Adrenal gland (tissue), 19 donors: ENCODE measurements at places on chromosomes 2 and 18.
A peak's percentile ranks its signal among the peaks of the same experiment; 100 is the strongest.

GRCh38 chr2:120226316-120226715 is 3.1 kb upstream of the TMEM185B start:
- DNase-seq, result no peak

GRCh38 chr18:12960395-12960794 is 12.6 kb downstream of the SEH1L start:
- DNase-seq, result no peak

DNA sequence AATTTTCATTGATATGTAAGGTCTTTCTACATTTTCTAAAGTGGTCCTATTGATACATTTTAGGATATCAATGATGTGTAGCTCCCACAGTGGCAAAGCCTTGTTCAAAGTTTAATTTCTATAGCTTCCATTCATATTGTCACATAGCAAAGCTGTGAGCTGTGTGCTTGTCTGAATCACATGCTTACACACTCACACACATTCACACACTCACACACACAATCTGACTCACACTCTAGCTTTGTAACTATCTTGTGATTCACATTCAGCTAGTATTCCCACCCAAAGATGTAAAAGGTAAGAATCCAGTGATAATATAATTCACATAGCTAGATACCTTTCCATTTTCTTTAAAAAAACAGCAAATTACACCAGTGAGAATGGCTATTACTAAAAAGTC is 58.7 kb downstream of the MAPRE2 start:
- no peak for DNase-seq

- no peak for DNase-seq
Measured at GRCh38 chr2:44972771-44973535, 31.5 kb downstream of the SIX3 start.

DNA sequence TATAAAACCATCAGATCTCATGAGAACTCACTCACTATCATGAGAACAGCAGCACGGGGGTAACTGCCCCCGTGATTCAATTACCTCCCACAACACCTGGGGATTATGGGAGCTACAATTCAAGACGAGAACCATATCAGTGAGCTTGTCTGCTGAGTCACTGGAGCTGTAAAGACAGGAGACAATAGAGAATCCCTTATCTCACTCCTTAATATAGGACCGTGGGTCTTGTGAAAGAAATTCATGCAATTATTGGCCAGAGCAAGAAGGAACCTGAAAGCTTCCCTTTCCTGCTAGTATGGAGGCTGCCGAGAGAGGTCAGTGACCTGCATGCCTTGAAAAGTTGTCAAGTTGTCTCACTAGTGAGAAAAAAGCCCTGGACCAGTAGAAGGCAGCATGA is 9.5 kb upstream of the TNFAIP6 start:
- no peak for DNase-seq

GRCh38 chr2:118130385-118130784 is 42.1 kb downstream of the INSIG2 start:
- no peak for DNase-seq

DNA sequence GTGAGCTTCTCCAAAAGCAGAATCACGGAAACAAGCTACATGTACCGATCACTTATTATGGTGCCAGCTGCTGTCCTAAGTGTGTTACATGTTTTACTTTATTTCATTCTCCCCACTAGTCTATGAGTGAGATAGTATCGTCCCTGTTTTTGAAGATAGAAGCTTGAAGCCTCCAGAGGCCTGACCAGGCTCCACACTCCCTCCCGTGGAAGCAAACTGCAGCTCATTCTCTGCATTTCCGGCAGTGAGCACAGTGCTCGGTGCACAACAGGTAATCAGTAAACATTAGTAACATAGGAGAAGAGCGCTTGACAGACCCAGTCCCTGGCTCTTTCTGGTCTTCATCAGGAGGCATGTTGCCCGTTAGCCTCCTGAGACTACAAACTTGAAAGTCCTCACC is 72.9 kb downstream of the ZBTB7C start:
- DNase-seq, result peak; percentile 74

GRCh38 chr2:69965756-69966445 is 4.5 kb upstream of the ASPRV1 start:
- DNase-seq, result no peak

DNA sequence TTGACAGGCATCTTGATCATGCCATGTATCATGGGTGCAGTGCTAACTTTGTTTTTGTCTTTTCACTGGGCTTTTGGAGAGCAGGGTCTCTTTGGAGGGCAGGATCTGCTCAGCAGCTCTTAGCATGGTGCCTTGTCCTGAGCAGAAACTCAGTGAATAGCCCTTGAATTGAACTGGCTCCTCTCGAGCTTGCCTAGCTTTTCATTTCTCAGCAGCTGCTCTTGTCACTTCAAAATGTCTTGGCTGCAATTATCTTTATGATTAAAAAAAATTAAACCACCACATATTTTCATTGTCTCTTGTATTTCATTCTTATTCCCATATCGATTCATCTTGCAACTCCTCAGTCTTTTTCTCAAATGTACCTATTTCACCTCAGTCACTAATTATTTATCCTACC is 50.5 kb downstream of the CCDC85A start:
- DNase-seq, result no peak

DNA sequence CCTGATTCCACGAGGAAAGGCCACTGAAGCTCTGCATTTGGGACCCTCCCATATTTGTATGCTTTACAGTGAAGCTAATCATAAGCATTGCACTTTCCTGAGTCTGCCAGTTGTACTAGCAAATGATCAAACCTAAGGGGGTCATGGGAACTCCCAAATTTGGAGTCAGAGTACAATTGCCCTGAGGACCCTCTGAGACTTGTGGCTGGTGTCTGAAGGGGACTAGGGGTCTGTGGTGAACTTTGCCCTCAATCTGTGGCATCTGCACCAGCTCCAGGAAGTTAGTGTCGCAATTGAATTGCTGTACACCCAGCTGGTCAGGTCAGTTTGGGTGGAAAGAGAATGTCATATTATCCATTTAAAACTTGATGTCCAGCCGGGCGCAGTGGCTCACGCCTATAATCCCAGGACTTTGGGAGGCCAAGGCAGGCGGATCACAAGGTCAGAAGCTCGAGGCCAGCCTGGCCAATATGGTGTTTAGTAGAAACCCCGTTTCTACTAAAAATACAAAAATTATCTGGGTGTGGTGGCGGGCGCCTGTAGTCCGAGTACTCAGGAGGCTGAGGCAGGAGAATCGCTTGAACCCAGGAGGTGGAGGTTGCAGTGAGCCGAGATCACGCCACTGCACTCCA is 18.1 kb downstream of the SOWAHC start:
- no peak for DNase-seq

DNA sequence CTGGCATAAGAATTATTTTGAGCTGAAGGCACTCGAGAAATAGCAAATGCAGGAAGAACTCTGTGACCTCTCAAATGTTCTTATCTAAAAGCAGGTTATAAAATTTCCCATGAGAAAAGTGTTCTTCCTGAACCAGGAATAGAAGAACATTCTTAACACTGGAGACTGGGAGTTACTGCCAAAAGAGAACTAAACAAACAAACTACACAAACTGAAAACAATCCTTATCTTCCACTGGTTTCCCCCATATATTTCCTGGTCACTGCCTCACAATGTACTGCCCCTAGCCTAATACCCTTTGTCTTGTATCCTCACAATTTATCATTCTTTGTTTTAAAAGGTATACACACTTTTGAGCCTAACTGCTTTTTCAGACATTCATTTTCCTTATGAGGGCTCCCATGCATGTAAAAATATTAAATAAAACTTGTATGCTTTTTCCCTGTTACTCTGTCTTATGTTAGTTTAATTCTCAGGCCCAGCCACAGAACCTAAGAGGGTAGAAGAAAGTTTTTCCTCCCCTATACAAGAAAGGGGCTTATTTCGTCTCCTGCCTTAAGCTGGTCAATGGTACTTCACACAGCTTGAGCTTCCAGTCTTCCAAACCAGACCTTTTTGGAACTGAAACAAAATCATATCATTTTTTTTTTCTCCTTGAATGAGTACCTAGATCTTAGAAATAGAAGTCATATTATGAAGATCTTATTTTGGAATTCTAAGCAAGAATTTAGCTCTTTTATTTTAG is 110.6 kb downstream of the MSTN start:
- DNase-seq, result no peak

DNA sequence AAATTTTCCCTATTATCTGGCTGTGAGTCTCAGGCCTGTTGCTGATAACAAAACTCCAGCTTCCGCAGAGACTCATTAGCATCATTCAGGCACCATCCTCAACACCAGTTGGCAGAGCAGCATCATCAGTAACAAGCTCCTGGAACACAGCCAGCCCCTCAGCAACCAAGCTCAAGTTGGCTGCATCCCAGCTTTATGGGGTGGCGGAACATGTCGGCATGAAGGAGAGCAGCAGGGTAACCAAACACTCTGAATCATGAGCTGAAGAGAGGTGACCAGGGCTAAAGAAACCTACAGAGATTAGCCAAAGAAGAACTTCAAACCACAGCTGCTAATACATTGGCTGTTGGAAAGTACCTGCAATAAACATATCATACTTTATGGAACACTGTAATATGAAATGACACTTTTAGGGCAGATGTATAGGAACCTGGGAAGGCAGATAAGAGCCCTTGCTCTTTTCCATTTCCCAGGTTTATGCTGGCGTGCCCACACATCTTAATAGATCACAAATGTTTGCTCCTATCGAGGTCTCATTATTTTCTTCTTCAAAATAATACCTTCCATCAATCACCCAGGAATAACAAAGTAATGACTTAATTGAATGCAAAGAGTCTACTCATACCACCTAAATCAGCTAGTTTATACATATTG is 63.8 kb downstream of the PDE11A start:
- DNase-seq, result peak; percentile 56

DNA sequence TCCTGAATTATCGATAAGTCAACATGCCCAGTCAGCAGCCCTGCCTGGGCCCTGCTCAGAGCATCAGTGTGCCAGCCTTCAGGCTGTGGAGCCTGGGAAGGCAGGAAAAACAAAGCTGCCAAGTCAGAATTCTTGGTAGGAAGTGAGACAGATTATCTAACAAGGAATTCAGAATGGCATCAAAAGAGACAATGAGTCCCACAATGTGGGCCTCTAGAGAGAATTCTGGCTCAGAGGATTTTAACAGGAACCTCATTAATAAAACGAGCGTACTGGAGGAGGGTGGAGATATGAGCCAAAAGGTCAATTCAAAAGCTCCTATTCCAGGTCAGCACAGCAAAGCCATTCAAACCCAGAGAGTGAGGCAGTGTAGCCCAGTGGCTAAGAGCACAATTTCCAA is 327.6 kb upstream of the MMADHC start:
- DNase-seq, result no peak

DNA sequence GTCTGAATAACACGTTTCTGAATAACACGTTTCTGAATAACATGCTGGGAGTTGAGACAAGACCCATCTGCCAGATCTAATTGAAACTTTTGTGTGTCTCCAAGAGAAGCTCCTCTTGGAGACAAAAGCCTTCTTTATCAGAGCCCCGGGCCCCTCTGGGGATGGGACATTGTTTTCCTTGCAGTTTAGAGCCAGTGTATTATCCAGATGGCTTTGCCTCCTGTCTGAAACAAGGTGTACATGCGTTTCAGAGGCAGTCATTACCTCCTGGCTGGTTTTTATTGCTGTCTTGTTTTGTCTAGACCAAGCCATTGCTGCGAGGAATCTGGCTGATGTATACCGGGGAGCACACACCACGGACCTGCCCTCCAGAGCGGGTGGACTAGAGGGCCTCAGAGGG is 7.8 kb downstream of the FOSL2 start:
- no peak for DNase-seq

- no peak for DNase-seq
Measured at GRCh38 chr2:10332402-10333246, 29.9 kb downstream of the HPCAL1 start.

DNA sequence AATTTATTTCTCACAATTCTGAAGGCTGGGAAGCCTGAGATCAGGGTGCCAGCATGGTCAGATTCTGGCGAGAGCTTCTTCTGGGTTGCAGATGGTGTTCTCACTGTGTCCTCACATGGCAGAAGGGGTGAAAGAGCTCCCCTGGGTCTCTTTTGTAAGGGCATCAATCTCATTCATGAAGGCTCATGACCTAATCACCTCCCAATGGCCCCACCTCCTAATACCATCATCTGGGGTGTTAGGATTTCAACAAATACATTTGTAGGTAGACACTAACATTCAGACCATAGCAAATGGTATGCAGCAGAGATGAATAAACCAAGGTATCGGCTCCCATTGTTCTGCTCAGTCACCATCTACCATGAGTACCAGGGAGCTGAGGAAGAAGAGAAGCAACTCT is 32.7 kb downstream of the YPEL5 start:
- DNase-seq, result no peak
